ENCODE measurements at places on chromosomes 6 and 20. TPM values are rescaled to one million over a fixed set of nuclear protein-coding genes. Genes with fewer than 3 reads are reported as not detected.

Gene CDK19
- 12.4 TPM for total RNA-seq

- H3K27ac ChIP-seq: no peak overlapping the region
- no peaks in the 10 kb centered on the region for H3K27me3 ChIP-seq
- H3K4me3 ChIP-seq: no peak overlapping the region
- no peaks in the 10 kb centered on the region for H3K4me1 ChIP-seq
- no peak for DNase-seq
Observed at GRCh38 chr6:77040568-77041195, 422.6 kb downstream of the HTR1B start.

DNA sequence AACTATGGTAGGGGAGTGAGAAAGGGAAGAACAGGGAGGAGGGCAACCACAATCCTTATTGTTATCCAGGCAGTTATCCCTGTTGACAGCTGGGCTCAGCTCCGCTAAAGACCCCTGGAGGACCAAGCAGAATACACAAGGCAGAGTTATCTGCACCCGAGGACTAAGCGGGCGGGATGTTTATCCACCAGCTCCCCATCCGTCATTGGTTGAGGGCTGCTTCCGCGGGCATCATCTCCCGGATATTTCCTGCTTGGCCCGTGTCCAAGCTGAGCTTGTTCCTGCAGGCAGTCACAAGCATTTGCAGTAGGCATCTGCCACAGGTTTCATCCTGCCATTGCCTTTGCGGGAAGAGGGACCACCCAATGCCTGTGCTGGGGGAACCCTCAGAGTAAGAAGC is 102.1 kb downstream of the DLGAP4 start:
- H3K4me1 ChIP-seq: no peaks in the 10 kb centered on the region
- no peak overlapping the region for H3K4me3 ChIP-seq
- no peak overlapping the region for H3K27ac ChIP-seq
- H3K36me3 ChIP-seq: no peaks in the 10 kb centered on the region
- no peak for DNase-seq

DNA sequence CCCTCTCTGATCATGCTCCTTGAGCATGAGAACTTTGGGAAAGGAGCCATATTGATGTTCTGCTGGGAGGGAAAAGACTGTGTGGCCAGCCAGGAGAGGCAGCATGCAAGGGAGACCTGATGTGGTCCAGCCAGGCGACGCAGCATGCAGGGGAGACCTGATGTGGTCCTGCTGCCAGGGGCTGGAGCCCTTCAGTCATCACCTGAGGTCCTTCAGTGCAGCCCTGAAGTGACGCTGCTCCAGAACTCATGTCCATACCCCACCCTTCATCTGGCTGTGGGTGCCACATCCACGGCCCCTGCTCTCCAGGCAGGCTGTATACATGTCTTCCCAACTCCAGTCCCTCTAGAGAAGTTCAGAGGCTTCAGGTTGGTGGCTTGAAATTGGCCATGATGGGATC is 134.4 kb downstream of the ERMARD start:
- no peak for DNase-seq
- H3K4me3 ChIP-seq: no peak overlapping the region
- H3K36me3 ChIP-seq: no peaks in the 10 kb centered on the region
- no peaks in the 10 kb centered on the region for H3K4me1 ChIP-seq
- no peak overlapping the region for H3K27ac ChIP-seq
- H3K27me3 ChIP-seq: peaks cover 7% of the 10 kb centered on the region

DNA sequence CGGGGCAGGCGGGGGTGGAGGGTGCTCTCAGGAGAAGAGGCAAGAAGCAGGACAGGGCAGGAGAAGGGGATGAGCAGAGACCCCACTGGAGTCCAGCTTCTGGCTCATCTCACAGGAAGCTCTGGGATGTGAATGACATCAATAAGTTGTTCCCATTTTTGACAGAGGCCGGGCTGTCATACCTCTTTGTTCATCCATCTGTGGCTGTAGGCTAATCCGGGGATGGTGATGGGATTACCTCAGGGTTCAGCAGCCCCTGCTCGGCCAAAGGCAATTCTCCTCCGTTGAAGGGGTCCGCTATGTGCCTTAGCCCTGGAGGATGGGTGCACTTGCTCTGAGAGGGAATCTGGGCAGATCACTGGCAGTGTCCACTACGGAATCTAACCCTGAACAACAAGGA is 3.3 kb upstream of the TMC2 start:
- no peaks in the 10 kb centered on the region for H3K36me3 ChIP-seq
- no peak overlapping the region for H3K27ac ChIP-seq
- H3K27me3 ChIP-seq: peaks cover 13% of the 10 kb centered on the region
- H3K4me1 ChIP-seq: no peaks in the 10 kb centered on the region
- no peak for DNase-seq

DNA sequence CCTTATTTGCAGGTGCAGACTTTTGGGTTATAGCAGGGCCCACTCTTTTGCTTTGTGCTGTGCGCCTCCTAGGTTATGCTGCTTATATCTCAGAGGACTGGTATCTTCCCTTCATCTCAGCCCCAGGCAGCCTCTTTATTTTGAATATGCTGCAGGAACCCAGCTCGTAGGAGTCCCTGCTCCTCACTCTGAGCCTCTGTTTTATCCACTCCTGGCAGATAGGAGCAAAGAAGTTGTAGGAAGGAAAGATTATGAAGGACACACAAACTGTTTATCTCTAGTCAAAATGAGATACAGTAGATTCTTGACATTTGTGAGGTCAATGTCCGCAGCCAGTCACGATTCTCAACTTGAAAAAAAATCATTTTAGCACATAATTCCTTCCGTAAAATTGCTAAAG is 15.6 kb downstream of the L3MBTL3 start:
- peaks cover 16% of the 10 kb centered on the region for H3K36me3 ChIP-seq
- H3K27ac ChIP-seq: no peak overlapping the region
- H3K4me1 ChIP-seq: peaks cover 39% of the 10 kb centered on the region
- DNase-seq: no peak

All from activated T-helper 1 cell treated with anti-CD3 and anti-CD28 coated beads, Interleukin-12 subunit alpha, Interleukin-12 subunit beta, Interleukin-2, Interleukin-4 antibody, amounts not matched to agents 30 ng/mL and 10 ng/mL and 1 ng/mL, durations not matched to agents 14 hours and 24 hours and 36 hours (primary cell).